Left lung (tissue), 14 donors: ENCODE measurements at places on chromosomes 7 and 10.

GRCh38 chr10:4296161-4296560, 511.2 kb upstream of the KLF6 start:
- no peak for DNase-seq

DNA sequence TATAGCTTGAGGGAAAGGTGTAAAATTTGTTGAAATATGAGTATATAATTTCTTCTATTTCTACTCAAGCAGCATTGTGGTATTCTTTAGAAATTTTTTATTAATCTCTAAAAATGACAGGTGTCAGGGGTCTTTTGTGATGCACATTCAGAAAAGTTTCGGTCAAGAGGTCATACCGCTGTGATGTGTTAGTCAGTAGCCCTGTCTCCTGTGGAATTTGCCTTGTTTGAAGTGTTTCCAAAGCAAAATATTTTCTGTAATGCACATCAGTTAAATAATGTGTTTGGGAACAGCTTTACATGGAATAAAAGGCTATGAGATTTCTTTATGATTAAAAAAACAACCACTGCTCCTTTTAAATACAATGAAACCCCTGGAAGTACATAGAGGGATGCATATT, 35.8 kb downstream of the FOXP2 start:
- no peak for DNase-seq

DNA sequence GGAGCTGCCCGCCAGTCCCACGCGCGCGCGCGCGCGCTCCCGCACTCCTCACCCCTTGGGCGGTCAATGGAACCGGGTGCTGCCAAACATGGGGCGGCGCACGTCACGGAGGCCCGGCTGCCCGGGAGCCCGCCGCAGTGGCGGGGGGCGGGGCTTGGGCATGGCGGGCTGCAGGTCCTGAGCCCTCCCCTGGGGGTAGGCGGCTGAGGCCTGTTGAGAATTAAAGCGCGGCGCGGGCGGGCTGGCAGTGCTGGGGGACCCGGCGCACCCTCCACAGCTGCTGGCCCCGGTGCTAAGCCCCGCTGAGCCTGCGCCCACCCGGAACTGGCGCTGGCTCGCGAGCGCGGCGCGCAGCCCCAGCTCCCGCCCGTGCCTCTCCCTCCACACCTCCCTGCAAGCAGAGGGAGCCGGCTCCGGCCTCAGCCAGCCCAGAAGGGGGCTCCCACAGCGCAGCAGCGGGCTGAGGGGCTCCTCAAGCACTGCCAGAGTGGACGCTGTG, 634.2 kb downstream of the ANKRD7 start:
- DNase-seq: peak; percentile 44

DNA sequence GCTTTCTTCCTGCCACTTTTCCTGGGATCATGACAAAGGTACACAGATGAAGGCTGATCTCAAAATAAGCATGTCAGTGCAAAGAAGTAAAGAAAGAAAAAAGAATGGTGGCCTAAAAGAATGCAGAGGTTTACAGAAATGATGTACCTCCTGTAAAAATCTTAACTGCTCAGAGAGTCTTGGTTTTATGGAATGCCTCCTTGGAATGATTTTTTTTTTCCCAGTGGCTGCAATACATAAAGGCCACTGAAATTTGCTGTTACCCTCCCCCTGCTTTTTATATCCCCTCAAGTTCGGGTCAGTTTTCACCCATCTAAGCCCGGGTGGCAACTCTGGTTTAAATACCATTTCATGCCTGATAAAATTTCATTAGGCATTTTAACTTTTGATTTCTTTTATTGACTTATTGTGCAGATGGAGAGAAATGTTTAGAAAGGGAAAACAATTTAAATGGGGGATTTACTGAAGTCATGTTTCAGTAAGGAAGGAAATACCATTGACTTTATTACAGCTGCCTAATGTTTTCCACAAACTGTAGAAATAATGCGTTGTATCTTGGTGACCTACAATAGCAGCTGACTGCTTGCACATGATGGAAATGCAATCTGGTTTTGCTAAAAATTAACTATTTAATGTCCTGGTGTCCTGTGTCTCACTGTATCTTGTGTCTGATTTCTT, 102.5 kb downstream of the SAMD9 start:
- DNase-seq: peak; percentile 60

GRCh38 chr7:2619116-2619515, 12.7 kb upstream of the TTYH3 start:
- DNase-seq: no peak

DNA sequence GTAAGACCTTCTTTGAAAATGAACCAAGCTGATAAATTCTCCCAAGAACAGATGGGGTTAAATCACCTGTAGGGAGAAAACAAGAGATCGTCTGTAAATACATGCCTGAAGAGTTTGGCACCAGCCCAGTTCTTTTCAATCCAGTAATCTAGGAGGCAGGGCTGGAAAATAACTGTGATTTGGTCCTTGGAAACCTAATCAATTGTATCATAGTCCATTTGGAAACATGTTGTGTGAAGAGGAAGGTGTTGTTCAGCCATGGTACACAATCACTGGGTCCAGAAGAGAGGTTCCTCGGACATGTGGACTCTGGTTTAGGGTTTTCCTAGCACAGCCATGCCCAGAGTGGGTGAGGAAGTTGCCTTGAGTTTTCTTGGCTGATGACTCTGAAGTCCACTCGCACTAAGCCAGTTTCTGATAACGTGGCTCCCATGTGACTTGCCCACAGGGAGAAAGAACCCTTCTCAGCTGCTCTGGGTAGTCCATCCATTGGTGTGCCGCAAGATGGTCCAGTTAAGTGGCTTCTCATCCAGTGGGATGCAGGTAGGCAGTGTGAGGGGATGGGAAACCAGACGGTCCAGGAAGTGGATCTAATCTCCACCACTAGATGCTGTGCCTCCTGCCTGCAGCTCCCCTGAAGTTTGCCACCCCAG, 5.1 kb downstream of the BLNK start:
- DNase-seq: no peak

DNA sequence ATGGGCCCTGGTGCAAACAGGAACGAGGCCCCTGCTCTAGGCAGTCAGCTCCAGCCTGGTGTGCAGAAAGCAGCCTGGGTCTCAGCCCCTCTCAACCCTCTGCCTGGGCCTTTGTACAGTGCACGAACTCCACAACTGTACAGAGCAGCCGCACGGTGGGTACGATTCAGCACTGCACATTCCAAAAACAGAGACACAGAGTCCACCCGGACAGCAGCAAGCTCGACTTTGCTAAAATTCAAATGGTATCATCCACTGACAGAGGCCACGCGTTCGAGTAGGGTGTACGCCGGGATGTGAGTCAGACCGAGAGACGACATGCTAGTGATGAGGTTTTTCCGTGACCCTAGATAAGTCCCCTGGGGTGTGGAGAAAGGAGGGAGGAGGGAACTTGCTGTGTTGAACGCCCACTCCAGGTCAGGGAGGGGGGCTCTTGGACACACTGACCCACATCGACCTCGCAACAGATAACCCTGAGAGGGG, 65.6 kb upstream of the PDGFA start:
- DNase-seq: peak; percentile 34

DNA sequence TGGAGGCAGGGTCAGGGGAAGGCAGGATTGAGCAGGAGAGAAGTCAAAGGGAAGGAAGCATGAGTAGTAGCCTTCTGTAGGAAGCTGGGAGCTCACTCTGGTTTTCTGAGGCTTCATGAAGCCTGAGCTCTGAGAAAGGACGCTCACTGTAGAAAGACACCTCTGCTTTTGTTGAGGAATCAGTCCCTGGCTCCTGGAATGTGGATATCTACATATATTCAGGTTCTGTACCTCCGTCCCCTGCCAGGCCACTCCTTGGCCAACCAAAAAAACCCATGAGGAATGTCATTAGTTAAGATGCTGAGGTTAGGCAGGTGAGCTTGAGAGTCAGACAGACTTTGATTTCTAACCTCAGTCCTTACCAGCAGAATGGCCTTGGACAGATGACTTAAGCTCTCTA, 283.5 kb upstream of the HABP2 start:
- no peak for DNase-seq

DNA sequence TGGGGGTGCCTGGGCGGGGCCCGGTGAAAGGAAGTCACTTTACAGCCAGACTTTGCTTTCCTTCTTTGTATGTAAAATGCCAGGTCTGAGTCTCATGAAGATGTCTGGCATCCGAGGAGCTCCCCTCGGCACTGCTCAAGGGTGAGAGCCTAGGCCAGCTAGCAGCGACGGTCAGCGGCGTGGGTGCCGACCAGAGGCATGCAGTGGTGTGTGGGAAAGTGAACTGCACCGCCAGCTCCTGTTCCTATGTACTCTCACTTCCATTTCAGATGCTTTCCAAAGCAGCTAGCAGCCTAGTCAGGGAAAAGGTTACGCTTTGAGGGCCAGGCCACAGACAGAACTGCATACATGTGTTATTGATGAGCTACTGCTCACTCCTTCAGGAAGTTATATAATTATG, 172.8 kb downstream of the ZMYND11 start:
- DNase-seq: no peak
